ENCODE measurements at places on chromosomes 6 and 20.

DNA sequence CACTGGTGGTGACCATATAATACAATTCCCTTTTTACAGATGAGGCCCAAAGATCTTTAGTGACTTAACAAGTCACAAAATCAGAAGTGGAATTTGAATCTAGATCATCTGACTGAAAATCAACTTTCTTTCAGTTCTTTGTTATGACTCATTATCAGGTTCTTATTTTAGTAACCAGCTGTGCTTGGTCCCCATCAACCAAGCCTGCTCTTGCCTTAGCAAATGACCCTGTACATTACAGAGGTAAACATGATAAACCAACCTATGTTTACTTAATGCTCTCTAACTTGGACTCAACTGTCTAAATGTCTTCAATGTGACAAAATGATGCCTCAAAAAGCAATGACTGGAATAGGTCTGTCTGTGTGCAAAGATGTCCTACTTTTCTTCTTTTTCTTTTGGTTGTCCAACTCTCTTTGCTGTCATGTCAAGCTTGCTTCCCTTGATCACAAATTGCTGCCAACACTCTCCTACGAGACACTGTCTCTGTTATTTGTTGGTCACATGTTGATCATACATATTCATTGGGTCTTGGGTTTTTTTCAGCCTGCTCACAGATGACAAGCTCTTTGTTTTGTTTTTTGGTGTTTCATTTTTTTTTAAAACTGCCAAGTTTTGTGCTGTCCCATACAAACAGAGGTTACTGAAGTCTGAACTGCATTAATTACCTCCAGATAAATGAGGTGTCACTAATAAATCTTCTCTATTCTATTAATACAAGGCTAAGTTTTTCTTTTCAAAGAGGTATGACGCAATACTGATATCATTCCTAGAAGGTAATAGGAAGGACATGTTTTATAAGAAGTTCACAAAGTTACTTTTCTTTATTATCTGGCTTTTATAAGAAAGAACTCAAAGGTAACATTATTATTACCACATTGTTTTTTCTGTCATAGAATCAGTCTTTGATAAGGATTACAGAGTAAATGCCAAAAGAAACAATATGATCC is 62.2 kb upstream of the PLN start:
- no peak for DNase-seq

GRCh38 chr6:140002396-140003022 is 628.1 kb upstream of the CITED2 start:
- DNase-seq, result no peak

DNA sequence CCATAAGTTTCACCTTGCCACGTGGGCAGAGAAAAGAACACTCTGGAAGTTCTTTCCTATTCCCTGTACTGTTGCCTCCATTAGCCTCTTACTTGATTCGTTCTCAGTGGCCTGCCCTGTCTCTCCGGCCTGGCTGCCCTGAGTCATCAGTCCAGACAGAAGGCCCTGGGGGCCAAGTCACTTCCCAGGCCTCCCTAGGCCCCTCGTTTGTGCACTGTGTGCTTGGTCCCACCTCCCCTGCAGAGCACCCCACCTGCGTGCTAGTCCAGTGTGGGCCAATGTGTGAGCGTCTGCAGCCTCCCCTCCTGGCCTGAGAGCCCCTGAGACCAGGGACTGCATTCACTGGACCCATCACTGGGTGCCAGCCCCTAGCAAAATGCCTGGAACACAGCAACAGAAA is 191.2 kb upstream of the RREB1 start:
- no peak for DNase-seq

GRCh38 chr6:381742-382461 is 9.7 kb upstream of the IRF4 start:
- DNase-seq, result no peak

GRCh38 chr6:73985891-73986290 is 289.9 kb downstream of the CD109 start:
- DNase-seq, result no peak

DNA sequence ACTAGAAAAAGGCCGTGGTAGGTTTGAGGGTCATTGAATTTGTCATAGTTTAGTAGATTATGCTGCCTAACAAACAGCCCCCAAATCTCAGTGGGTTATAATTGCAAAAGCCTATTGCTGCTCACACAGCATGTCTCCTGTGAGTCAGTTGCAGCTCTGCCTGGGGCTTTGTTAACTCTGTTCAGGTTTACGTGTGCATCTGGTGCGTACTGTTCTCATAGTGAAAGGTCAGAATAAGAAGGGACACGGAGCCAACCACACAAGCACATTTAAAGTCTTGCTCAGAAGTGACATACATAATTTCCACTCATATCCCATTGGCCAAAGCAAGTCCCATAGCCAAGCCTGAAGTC is 48.1 kb upstream of the BMP2 start:
- DNase-seq, result no peak

DNA sequence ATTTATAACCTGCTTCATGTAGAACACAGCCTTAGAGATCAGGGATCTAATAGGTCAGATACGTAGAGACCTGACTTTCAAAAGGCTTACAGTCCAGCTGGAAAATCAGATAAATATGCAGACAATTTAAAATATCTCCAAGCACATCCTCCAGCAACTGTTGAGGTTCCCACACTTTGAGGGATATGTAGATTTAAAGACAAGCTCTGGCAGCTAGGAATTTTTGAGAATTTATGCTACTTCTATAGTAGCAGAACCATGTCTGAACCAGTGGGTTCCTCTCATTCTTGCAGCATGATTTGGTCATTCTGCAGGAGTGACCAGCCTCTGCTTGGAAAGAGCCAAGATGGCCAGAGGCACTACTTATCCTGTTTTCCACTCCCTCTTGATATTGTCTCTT is 60.5 kb downstream of the CYB5R4 start:
- DNase-seq, result no peak

DNA sequence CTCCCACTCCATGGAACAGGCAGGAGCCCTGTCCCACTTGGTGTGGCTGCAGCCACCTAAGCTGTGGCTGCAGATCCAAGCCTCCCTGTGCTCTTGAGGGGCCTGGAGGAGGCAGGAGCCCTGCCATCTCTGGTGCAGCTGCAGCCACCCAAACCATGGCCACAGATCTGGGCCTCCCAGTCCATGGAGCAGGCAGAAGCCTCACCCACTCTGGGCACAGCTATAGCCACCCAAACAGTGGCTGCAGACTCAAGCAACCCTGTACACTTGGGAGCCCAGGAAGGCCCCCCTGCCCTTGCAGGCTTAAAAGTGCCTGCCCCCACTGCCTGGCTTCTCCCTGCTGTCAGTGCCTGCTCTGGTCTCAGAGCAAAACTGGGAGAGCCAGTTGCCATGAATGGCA is 320.3 kb downstream of the RFPL4B start:
- no peak for DNase-seq

- DNase-seq, result no peak
These were observed 106.6 kb downstream of the DLL1 start for GRCh38 chr6:170184316-170184715.

DNA sequence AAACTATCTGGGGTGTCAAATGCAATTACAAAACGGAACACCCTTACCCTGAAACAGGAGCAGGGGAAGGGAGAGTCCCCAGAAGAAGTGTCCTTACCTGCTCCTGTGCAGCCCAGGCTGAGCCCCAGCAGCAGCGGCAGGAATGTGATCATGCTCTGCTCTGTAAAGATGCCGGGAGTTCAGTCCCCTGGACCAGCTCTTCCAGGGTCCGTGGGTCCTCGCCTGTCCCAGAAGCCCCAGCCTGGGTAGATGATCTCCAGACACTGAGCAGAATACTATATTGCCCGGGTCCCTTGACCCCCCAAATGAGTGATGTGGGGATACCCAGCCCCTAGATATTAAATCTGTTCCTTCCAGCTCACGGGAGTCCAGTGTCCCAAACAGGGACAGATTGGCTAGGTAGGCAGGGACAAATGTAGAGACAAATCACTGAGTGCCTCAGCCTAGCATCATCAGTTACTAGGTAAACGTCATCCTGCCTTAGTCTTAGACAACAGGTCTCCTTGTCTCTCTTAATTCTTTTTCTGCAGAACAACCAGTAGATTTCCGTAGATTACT is at the start of gene HLA-DMB:
TSS of gene HLA-DMB (minus strand) at position 373 of the 558 bp plus-strand sequence. CDS start at position 152, 221 bp downstream.
- DNase-seq, result no peak

DNA sequence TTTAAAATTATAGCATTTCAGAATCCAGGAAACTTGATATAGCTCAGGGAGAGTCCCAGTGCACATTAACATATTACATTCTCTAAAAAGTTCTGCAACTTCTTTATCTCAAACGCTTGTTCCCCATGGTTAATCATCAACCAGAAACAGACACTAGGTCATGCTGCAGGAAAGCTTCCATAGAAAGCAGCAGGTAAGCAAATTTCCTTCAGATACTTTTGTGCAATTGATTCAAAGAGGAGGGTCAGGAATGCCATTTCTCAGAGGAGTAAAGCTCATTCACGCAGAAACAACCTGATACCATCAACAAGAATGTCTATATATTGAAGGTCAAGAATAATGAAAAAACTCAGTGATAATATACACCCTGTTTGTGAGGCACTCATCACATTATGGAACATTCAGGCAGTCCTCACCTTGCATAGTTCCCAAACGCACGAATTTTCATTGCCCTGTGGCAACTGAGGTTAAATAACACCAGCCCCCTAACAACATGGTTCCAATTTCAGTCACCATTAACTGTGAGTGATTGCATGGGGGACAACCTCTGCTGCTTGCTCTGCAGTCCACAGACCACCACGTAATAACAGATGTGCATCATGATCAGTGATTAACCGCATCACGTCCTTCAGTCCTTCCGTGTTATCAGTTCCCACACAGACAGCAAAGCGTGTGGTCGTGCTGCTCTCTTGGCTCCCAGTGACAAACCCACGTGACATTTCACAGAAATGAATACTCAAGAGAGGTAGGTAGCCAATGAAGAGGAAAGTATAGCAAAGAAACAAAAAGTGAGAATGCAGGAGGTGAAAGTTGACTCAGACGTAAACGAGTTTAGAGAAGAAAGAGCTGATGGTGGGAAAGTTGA is 95.7 kb downstream of the LY86 start:
- no peak for DNase-seq

- no peak for DNase-seq
These were observed 9.1 kb downstream of the HIVEP2 start for GRCh38 chr6:142935553-142936517.
